ENCODE measurements at places on chromosomes 4 and X.
A peak's percentile ranks its signal among the peaks of the same experiment; 100 is the strongest.

GRCh38 chr4:1383728-1384591 lies 22.3 kb downstream of the NKX1-1 start:
- DNase-seq, result no peak

GRCh38 chrX:110741213-110741796 lies 54.3 kb downstream of the CHRDL1 start:
- no peak for DNase-seq

DNA sequence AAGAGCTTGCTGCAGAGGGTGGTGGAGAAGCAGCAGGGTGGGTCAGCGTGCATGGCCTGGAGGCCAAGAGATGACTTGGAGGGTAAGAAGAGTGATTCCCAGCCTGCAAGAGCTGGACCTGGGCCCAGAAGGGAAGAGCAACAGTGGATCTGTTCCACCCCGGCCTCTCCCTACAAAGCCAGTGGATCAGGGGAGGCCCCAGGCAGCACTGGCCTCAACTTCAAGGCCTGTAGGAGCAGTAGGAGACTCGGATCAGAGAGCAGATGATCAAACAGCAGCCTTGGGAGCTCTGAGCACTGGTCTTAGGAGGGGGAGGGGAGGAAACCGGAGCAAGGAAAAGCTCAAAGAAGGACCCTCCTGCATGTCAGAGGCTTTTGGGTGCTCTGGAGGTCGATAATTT lies 7.6 kb downstream of the L1CAM start:
- DNase-seq, result no peak

DNA sequence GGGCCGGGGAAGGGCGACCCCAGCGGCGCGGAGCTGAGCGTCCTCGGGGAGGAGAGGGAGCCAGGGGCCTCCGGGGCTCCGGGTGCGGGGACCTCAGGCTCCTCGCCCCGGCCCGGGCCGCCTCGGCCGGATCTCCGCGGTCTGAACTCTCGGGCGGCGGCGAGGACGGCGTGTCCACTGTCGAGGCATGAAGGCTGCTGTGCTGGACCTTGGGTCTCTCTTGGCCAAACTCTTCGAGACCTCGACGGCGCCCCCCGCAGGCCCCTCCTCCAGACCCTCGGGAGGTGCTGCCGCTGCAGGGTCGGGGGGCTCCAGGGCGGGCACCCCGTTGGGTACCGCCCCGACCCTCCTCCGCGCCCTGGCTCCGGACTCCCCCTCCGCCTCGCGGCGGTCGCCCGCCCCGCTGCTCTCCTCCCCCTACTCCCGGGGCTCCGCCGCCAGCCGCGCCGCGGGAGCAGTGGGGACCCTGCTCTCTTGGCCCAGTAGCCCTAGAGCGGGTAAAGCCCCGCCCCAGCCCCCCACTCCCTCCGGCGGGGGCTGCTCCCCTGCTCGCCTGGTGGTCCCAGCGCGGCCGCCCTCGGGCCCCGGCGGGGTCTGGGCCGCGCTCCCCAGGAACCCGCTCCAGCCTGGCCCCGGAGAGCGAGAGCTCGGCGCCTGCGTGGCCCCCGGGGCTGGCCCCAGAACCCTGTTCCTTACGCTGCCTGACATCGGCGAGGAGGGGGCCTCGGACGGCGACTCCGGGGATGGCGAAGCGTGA lies 564 bp downstream of the FAM149A start:
- peak; percentile 75 for DNase-seq

All from retina (tissue), 1 donor.